ENCODE measurements at places on chromosomes 12 and 14.

DNA sequence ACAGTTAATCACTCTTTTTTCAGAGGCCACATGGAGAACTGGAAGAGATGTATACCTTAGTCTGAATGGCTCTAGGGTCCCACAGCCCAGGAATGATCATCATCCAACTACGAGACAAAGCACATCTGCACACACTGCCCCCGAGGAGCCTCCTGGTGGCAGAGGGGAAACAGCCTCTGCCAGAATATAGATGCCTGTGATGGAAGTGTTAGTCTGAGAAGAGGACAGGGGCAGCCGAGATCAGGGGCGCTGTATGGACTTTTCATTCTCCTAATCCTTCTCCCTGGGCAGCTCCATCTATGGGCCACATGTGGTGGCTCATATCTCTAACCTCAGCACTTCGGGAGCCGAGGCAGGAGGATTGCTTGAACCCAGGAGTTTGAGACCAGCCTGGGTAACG, 82.8 kb upstream of the CAPRIN2 start:
- DNase-seq, result no peak

GRCh38 chr12:80580254-80580653, 127.2 kb upstream of the MYF6 start:
- no peak for DNase-seq

GRCh38 chr14:105166571-105167302, 1.8 kb downstream of the JAG2 start:
- DNase-seq, result no peak

DNA sequence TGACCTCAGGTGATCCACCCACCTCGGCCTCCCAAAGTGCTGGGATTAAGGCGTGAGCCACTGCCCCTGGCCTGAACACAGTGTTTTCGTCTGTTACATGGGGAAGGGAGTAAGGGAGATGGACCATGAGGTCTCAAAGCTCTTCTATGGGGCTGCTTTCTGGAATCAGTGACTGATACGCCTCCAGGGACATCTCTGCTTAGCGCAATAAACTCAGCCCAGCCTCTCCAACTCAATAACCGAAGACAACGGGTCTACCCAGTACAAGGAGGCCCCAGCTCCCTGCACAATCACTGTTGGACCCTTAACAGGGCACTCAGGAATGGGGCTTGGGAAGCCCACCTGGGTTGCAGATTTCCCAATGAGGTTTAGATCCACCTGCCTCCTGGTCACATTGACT, 42.6 kb upstream of the CHGA start:
- no peak for DNase-seq

DNA sequence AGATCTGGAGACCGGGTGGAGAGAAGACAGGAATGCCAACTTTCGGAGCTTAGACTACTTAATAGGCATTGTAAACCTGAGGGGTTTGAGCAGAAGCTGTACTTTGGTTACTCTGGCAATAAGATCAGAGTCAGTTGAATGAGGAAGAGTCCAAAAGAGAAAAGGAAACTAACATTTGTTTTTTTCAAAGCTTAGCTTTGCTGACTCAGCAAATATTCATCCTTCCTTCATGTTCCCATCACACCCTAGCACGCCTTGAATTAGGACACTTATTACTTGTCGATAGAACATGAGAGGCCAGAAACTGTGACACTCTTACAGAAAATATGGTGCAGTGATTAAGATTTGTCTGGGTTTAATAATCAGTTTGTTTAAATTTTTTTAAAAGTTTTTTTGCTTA, 266.9 kb upstream of the ATP2B1 start:
- no peak for DNase-seq

DNA sequence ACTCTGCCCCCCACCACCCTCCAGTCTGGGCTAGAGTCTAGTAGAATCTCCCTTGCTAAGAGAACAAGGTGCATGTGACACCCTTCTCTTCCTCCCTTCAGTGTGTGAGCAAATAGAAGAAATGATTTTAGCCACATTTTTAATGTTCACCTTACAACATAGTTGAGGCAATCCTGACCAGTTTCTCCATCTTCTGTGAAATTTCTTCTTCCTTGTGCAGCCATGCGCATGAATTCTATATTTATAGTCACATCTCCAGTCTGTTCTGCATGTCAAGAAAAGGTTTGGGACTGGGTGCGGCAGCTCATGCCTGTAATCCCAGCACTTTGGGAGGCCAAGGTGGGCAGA, 9.5 kb upstream of the LTA4H start:
- DNase-seq, result no peak

DNA sequence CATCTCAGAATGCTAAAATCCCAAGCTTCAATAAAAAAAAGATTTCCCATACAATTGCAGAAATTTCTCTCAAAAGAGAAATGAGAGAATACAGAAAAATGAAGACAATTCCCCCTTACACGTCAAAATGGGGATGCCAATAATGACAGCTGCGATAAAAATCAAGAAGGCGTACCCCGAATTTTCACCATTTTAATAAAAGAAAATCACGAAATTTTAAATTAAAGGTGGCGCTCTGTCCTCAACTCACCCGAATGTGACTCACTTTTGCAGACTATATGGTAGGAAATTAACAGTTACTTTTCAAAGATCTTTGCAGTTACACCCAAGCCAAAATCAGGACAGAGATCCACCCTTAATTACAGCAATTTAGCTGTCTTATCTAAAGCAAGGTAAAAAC, 2.1 kb downstream of the ATP2B1 start:
- DNase-seq, result no peak

DNA sequence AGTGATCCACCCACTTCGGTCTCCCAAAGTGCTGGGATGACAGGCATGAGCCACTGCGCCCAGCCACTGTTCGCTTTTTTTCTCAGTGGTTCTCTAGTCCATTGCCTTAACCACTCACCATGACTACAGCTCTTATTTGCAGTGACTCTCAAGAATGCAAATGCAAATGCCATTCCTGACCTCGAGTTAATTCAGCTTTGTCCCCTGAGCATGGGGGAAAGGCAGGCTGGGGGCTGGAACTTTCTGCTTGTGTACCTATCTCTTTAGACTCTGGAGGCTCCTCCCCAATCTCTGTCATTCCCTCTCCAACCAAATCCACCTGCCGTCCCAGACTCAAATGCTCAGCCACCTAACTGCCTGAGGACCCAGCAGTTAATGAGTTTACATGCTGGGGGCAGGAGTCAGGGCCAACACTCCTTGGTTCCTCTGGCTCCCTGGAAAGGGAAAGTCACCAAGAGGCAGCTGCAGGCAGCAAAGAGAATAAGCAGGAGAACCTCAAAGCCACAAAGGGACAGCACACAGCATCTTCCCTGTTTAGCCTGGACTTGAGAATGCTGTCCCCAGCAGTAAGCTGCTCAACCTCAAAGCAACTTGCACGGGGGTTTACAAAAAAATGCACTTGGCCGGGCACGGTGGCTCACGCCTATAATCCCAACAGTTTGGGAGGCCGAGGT, 5.3 kb upstream of the HNF1A start:
- no peak for DNase-seq

GRCh38 chr12:102305486-102305885, 107.9 kb upstream of the PMCH start:
- no peak for DNase-seq

GRCh38 chr14:73472185-73473114, 14.1 kb upstream of the NUMB start:
- DNase-seq, result no peak

- no peak for DNase-seq
Measured at GRCh38 chr14:29671034-29671433, 256.6 kb downstream of the PRKD1 start.

- DNase-seq, result no peak
Measured at GRCh38 chr14:69852531-69853321, 26.5 kb upstream of the SMOC1 start.

DNA sequence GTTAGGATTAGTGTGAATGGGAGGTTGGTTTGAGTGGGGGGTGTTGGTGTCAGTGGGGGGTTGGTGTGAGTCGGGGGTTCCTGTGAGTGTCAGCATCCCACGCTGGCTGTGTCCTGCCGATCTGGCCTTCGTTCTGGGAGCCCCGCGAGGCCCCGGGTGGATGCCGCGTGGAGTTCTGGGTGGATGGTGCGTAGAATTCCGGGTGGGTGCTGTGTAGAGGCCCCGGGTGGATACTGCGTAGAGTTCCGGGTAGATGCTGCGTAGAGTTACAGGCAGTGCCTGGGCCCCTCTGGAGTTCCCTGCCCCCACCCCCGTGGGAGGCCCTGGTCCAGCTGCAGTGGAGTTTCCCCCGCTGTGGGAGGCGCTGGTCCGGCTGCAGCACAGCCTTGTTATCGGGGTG, 8.7 kb downstream of the NOC4L start:
- no peak for DNase-seq

DNA sequence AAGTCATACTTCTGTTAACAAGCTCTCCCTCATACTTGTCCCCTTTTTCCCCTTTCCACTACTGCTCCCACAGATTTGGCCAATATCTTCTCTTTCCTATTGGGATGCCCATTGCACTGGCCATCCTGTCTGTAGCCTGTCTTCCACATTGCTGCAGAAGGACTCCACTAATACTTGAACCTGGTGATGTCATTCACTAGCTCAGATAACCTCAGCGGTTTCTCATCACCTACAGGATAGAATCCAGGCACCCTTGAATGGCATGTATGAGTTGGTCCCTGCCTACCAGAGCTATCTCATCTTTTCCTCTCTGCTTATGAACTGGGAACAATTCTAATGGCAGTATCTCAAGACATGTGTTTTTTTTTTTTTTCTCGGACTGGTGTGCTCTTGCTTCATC, 84.6 kb downstream of the PTPRR start:
- DNase-seq, result no peak

- DNase-seq, result no peak
Measured at GRCh38 chr12:80867941-80868340, 69.8 kb downstream of the LIN7A start.

- no peak for DNase-seq
Measured at GRCh38 chr12:24759155-24759554, 189.7 kb downstream of the BCAT1 start.

GRCh38 chr14:70558356-70558755, 23.6 kb upstream of the ADAM20 start:
- no peak for DNase-seq

Measured in stimulated activated CD4-positive, alpha-beta T cell treated with anti-CD3 and anti-CD28 coated beads, Interleukin-12 subunit alpha, Interleukin-12 subunit beta, amount 100 ng/mL, for 24 hours (primary cell).